ENCODE measurements at places on chromosomes 4 and X.

DNA sequence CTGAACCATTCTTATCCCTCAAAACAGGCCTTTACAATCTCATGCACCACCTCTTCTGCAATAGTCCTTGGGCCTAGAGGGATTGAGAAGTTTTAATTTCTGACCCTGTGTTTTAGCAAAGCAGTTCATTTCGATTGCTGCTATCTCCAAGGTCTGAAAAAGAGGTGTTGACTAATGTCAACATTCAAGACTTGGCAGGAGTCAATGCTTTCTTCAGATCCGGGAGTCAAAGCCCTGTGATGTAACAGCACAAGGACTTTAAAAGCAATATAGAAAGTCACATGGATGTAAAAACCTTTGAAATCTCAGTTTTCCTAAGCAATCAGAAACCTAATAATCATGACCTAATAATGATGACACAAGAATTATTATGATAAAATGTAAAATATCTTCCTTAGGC, 133.8 kb downstream of the ADAM29 start:
- DNase-seq = no peak

DNA sequence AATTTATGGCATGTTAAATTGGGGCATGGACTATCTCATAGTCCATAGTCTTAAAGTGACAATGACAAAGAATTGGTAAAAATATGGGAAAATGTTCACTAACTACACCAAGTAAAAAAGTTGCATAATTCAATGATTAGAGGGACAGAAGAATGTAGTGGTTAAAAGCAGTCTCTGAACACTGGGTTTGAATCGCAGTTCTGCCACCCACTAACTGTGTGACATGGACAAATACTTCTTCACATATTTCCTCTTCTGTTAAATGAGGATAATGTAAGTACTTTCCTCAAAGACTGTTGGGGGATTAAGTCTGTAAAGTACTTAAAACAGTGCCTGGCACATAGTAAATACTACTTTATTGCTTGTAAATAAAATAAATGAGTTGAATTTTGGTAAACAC, 15.3 kb downstream of the COQ2 start:
- no peak for DNase-seq

DNA sequence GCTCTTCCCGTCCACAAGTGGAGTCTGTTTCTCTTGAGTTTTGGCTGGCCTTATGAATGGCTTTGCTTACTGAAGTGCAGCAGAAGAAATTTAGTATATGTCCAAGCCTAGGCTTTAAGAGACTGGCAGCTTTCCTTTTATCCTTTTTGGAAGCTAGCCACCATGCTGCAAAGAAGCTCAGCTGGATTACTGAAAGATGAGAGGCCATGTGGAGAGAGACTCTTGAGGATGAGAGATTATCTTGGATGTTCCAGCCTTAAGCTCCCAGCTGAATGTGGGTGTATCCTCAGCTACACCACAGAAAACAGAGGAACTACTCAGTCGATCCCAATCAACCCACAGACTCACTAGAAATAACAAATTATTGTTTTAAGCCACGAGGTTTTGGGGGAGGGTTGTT, 12.5 kb downstream of the CCNG2 start:
- no peak for DNase-seq

GRCh38 chrX:110037178-110037577, 34.3 kb downstream of the TMEM164 start:
- DNase-seq = no peak

DNA sequence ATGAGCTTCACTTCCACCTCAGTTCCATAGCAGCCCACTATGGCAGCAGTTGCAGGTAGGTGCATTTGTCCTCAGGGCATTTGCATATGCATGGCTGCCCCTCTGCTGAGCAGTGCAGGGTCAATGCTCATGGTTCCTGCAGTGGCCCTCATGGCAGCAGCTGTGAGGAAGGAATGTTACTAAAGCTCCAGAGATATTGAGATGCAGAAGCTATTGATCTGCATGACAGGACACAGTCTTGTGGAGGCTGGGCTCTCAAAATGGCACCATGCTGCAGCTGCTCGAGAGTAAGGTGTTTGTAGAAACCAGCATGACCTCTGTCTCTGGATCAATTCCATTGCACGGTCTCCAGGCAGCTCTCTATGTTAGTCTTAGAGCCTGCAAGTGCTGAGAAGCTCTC, 179.2 kb upstream of the PCDH18 start:
- DNase-seq = no peak

DNA sequence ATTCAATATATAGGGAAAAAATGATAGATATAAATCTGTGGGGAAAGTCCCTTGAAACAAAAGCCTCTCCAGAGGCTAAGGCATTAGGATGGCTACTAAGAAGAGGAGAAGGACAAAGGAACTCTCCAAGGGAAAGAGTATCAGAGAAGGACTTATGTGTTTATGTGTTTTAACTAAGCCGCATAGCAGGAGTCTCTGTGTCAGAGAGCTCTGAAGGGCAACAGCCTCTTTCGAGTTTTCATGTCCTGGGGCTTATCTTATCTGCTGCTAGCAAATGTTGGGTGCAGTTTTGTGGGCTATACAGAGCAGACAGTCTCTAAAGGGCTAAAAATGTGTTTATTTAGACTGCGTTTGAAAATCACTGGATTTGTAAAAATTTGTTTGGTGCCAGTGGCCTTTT, 1145.6 kb upstream of the DIAPH2 start:
- no peak for DNase-seq

DNA sequence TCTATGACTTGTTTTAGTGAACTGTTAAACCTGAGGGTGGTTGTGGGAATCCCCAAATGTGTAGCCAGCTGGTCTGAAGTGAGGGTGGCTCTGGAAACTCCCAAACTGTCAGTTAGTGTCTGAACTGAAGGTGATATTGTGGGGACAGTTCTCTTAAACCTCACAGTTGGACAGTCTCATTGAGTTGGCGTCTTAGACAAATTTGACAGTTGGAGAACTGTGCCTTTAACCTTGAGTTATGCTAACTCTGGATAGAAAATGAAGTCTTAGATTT, 20.7 kb upstream of the CTSO start:
- DNase-seq = no peak

- no peak for DNase-seq
These were observed 109.7 kb downstream of the UNC5C start for GRCh38 chr4:95439071-95439470.

- DNase-seq = no peak
These were observed 6.0 kb upstream of the CISD2 start for GRCh38 chr4:102862747-102863146.

GRCh38 chr4:48262926-48263325, 6.7 kb downstream of the TEC start:
- DNase-seq = no peak

- no peak for DNase-seq
These were observed 2.1 kb upstream of the TMEM165 start for GRCh38 chr4:55393461-55394320.

GRCh38 chrX:13151828-13152517, 107.6 kb upstream of the FAM9C start:
- peak; percentile 62 for DNase-seq

GRCh38 chr4:172514801-172515200, 653.8 kb upstream of the GALNT7 start:
- no peak for DNase-seq

GRCh38 chr4:1192493-1193205, 20.3 kb upstream of the SPON2 start:
- no peak for DNase-seq

DNA sequence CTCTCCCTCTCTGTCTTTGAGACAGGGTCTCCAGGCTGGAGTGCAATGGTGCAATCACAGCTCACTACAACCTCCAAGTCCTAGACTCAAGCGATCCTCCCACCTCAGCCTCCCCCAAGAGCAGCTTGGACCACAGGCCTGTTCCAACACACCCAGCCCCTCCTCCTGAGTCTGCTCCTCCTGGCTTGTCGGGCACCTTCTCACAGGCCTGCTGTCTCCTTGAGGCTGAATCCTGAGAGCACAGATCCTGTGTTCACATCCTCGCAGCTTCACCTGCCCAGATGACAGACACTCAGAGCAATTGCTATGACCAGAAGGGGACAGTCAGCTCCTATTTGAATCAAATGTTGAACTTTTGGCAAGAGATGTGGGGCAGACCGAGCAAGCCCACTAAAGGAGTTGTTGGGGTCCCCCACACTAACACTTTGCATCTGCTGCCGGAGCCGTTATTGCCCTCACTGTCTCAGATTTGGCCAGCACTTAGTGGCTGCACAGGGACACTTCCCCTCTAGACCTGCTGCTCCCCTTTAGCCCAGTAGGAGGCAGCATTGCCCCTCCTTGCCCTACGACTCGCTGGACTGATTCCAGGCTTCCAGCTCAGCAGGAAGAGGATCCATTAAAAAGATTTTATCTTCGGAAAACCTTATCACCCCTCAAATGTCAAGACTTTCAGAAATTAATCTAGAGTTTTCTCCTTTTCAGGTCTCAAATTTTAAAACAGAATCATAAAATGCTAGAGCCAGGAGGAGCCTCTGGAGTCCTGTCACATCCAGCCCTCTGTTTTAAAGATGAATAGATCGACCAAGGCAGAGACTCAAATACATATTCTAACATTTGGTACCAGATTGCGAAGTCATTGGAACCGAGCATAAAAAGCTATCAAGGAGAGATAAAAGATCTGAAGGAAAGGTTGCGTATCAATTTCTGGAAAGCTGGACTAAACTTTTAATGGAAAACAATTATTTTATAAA, 113.7 kb downstream of the USP46 start:
- DNase-seq = peak; percentile 70

DNA sequence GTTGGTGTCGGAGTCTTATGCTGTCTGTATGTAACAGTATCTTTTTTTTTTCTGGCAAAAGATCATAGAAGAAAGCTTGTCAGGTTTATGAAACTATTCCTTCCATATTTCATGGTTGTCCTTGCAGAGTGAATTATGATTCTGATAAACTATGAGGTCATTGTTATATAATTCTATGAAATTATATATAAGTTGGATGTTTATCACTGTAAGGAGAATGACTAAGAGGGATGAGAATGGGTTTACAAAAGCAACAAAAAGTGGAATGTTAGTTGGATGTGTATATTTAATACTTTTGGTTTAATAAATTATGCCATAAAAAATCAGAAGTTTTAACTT, 43.1 kb downstream of the RAPGEF2 start:
- no peak for DNase-seq

DNA sequence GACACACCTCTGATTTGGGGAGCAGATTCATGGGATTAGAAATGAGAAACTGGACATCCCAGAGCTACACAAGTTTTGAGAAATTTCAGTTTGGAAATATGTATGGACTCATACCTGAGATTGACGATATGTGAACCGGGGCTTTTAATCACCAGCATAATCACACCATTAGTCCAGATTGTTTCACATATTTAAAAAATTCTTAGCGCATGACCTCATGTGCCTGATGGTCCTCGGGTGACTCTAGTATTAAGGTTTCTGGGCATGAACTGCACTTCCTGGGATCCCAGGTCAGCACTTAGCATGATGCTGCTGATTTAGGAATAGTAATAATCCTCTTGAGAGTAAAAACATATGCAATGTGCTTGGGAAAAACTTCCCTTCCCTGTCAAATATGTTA, 91.9 kb upstream of the BCOR start:
- no peak for DNase-seq

DNA sequence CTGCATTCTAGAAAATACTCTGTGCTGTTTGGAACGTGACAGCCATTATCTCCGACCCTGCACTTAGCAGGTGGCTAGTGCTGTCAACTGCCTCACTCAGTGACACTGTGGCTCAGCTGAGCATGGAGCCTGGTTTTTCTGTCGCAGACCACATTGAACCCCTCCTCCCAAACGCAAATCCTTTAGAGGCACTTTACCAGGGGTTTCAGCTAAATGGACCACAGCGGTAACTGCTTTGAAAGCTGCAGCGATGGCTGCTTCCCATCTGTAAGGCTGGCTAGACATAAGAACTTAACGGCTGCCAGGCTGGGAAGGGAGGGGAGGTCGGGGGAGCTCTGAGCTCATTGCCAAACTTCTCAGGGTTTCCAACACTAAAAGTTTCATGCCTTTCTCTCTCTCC, 8.1 kb downstream of the SLC34A2 start:
- no peak for DNase-seq

- DNase-seq = no peak
These were observed 41.0 kb downstream of the FGFBP1 start for GRCh38 chr4:15897577-15897976.

DNA sequence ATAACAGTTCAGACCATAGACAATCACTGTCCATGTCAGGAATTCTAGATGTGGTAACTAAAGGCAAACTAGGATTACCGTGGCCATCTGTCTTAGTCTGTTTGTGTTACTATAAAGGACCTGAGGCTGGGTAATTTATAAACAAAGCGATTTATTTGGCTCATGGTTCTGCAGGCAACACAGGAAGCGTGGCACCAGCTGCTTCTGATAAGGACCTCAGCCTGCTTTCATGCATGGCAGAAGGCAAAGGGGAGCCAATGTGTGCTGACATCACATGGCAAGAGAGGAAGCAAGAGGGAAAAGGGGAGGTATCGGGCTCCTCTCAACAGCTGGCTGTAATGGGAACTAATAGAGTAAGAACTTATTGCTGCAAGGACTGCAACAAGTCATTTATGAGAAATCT, 376.7 kb downstream of the GPM6A start:
- no peak for DNase-seq

DNA sequence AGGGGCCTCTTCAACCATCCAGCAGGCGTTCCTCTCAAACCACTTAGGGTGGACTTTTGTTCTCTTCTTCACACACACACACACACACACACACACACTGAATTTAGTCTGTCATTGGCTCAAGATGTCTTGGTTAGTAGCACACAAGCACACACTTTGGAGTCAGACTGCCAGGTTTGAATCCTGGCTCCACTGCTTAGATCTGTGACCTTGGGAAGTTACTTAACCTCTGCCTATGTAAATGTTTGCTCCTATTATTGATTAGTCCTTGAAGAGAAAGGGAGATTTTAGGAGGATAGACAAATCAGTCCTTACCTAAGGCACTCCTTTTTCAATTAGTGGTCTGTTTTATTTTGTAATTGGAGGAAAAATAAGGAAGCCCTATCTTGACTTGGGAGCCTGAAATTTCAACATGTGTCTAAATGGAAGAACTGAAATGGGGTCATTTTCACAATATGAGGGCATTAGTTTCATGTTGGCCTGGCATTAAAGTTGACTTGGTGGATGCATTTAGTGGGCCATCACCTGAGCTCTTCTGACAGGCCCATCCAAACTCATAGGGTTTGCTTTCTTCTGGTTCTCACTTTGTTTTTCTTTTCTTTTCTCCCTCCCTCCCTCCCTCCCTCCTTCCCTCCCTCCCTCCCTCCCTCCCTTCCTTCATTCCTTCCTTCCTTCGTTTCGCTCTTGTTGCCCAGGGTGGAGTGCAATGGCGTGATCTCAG, 13.3 kb upstream of the TMEM131L start:
- DNase-seq = no peak

GRCh38 chrX:81355436-81355835, 153.5 kb downstream of the SH3BGRL start:
- no peak for DNase-seq

DNA sequence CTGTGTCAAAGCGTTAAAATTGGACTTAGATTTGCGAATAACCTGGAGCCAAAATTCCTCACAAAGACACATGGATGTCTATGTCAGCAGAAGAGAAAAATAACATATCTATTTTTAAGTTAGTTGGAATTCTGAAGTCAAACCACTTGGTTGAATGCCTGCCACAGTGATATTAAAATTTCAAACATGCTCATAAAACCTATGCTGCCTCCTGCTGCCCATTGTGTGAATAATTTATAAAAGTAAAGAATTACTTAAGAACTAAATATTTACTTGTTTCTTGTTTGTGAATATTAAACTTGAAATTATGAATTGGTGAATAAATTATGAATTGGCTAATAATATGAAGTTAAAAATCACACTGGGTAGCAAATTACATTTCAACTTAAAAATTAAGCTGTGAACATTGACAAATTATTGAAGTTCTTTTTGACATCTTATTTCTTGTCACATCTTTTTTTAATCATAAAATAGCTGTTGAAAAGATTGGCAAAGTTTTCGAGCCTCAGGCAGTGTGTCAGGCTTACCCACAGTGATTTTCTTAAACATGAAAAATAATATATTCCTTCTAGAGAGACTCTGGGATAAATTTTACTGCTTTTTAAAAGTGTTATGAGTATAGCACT, 35.4 kb downstream of the FABP2 start:
- DNase-seq = peak; percentile 47

All from activated naive CD4-positive, alpha-beta T cell treated with anti-CD3 and anti-CD28 coated beads, Interleukin-2, amount 10 ng/mL, durations not matched to agents 7 days and 5 days (primary cell).